ENCODE measurements at places on chromosomes 4 and X. TPM values are rescaled to one million over a fixed set of nuclear protein-coding genes. Genes with fewer than 3 reads are reported as not detected.

The FAM47E gene
- total RNA-seq, result 17.5 TPM

The MXRA5 gene
- 1.5 TPM for total RNA-seq

DNA sequence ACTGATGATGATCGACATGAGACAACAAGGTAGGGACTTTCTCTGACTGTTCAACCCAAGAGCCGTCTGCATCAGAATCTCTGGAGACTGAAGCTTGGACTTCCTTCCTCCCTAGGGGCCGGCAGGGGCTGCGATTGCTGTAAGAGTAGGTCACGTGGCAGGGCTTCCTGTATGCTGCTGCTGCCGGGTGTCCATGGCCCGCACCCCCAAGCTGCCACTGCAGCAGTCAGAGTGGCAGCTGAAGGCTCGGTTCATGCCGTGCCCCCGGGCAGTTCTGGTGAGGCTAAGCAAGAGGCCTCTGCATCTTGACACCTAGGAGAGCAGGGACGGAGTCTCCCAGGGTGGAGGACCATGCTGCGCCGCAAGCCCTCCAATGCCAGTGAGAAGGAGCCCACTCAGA, at the start of gene SASH3:
Gene SASH3, plus strand, starts transcription at position 203 of the 400 bp plus-strand sequence. Its CDS starts 149 bp downstream, at position 352.
- peak within 1 kb of the TSS; percentile 82 for H3K27ac ChIP-seq
- no peaks in the 10 kb centered on the region for H3K27me3 ChIP-seq
- no peaks in the 10 kb centered on the region for H3K4me1 ChIP-seq
- H3K36me3 ChIP-seq, result no peaks in the 10 kb centered on the region

The C4orf36 gene
- total RNA-seq, result 0.57 TPM

DNA sequence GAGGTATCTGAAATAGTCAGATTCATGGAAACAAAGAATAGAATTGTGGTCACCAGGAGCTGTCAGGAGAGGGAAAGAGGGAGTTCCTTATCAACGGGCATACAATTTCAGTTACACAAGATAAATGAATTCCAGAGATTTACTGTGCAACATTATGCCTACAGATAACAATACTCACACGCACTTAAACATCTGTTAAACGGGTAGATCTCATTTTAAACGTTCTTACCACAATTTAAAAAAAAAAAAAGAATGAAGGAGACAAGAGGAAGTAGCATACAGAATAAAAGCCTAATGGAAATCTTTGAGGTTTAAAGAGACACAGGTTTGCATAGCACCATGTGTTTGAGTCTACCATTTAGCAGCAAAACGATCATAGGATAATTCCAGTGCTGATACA, 298.0 kb downstream of the DKK2 start:
- no peak for DNase-seq
- H3K4me1 ChIP-seq, result no peaks in the 10 kb centered on the region

All from upper lobe of left lung (tissue), 6 donors.